ENCODE measurements at places on chromosomes 6 and 20. TPM values are rescaled to one million over a fixed set of nuclear protein-coding genes. Genes with fewer than 3 reads are reported as not detected.

SLC52A3 gene
- total RNA-seq, result 0.60 TPM

TSBP1 gene
- total RNA-seq, result not detected

XKR7 gene
- total RNA-seq, result not detected

AHI1 gene
- total RNA-seq, result 8.2 TPM

JAG1 gene
- total RNA-seq, result 49.0 TPM

TMEM63B gene
- total RNA-seq, result 16.7 TPM

CYP24A1 gene
- 68.3 TPM for total RNA-seq

CST2 gene
- total RNA-seq, result 1.6 TPM

HIVEP1 gene
- total RNA-seq, result 11.7 TPM

SMLR1 gene
- not detected for total RNA-seq

SRMS gene
- total RNA-seq, result 0.14 TPM

METTL24 gene
- not detected for total RNA-seq

TPD52L1 gene
- total RNA-seq, result 54.3 TPM

MPC1 gene
- total RNA-seq, result 4.3 TPM

SSR1 gene
- total RNA-seq, result 80.5 TPM

EDEM2 gene
- total RNA-seq, result 59.0 TPM

LIN28B gene
- 1.3 TPM for total RNA-seq

RALY gene
- total RNA-seq, result 150 TPM

TFAP2C gene
- 14.6 TPM for total RNA-seq

BNIP5 gene
- total RNA-seq, result 0.04 TPM

BMP6 gene
- 14.8 TPM for total RNA-seq

PRSS35 gene
- 0.09 TPM for total RNA-seq

BMP5 gene
- 0.01 TPM for total RNA-seq

CCM2L gene
- total RNA-seq, result 0.22 TPM

DSP gene
- 40.4 TPM for total RNA-seq

ASIP gene
- not detected for total RNA-seq

PTCRA gene
- total RNA-seq, result not detected
